ENCODE measurements at places on chromosomes 7 and 10.

DNA sequence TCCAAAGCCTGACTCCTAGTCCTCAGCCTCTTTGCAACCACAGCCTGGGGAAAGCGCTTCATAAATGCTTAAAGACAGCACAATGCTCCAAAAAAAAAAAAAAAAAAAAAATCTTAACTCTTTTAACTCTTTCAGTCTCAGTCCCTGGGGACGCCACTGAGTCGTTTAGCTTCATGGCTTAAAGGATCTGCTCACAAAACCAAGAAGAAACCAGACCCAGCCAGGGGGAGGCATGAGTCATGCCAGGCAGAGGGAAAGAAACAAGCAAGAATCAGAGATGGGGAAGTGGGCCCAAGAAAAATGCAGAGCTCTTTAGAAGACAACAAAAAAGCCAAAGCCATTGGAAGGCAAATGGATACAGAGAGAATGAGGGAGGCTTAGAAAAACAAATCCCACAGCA lies 32.5 kb upstream of the DOCK1 start:
- no peak for DNase-seq

- DNase-seq: no peak
These were observed 3.5 kb downstream of the FASTK start for GRCh38 chr7:151076863-151077704.

- no peak for DNase-seq
These were observed 93.2 kb upstream of the SAMD8 start for GRCh38 chr10:75018251-75018650.

DNA sequence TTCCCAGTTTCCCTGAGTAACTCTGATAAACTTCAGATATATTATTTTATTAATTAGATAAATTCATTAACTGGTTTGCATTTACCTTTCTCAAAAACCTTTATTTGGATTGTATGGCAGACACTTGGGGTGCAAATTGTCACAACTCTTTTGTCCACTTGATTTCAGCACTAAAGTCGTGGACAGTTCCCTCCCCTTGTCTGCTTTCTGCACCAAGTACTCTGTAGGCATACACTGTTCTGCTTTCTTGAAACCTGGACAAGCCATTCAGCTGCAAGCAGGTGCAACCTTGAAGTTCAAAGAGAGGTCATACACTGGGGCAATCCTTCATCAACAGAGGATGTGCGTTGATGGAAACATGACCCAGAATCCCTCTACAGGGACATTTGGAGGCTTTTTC lies 162.9 kb downstream of the ARL5B start:
- no peak for DNase-seq

DNA sequence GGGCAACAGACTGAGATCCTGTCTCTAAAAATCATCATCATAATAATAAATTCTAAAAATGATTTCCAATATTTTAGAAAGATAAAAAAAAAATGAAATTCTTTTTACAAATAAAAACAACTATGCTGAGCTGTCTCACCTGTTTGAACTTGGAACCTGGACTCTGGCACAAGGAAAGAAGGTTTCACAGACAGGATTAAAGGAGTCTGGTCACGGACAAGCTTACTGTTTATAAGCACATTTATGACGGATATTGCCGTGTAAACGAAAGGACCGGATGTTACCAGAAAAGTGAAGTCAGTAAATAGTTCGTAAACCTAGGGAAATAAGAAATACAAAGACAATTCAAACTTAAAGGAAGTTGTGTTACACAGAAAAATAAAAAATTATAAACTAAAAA lies 70.2 kb downstream of the KIAA1549 start:
- no peak for DNase-seq

DNA sequence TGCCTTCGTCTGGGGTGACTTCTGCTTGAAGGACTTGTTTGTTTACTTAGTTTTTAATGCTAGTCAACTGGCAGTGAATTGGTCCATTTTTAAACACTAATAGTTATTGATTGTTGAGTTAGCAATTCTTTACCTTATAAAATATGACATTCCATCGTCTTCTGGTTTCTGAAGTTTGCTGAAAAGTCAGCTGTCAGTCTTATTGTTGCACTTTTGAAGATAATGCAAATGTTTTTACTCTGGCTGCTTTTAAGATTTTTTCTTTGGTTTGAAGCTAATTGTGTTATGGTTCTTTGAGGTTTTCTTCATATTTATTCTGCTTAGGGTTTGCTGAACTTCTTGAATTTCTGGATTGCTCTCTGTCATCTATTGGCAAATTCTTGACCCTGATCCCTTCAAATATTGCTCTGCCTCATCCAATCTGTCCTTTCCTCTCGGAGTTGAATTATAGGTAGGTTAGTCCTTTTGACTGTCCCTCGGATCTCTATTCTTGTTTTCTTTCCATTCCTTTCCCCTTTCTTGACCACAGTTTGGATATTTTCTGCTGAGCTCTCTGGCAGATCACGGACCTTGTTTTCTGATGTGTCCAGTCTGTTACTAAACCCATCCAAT lies 24.2 kb downstream of the MGMT start:
- DNase-seq: peak; percentile 9

DNA sequence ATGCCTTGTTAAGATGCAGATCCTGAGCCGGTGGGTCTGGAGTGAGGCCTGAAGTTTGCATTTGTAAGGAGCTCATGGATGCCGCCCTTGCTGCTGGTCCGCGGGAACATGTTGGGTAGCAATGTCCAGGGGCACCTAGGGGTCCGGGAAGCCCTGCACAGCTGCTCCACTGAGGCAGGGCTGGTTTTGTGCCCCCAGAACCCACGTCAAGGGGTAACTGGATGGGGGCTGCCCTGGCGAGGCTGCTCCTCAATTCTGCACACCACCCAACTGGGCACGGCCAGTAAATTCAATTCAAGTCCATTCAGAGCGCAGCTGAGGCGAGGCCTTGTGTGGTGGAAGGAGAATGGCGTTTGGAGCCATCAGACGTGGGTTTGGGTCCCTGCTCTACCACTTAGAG lies 246.3 kb upstream of the PITRM1 start:
- no peak for DNase-seq

DNA sequence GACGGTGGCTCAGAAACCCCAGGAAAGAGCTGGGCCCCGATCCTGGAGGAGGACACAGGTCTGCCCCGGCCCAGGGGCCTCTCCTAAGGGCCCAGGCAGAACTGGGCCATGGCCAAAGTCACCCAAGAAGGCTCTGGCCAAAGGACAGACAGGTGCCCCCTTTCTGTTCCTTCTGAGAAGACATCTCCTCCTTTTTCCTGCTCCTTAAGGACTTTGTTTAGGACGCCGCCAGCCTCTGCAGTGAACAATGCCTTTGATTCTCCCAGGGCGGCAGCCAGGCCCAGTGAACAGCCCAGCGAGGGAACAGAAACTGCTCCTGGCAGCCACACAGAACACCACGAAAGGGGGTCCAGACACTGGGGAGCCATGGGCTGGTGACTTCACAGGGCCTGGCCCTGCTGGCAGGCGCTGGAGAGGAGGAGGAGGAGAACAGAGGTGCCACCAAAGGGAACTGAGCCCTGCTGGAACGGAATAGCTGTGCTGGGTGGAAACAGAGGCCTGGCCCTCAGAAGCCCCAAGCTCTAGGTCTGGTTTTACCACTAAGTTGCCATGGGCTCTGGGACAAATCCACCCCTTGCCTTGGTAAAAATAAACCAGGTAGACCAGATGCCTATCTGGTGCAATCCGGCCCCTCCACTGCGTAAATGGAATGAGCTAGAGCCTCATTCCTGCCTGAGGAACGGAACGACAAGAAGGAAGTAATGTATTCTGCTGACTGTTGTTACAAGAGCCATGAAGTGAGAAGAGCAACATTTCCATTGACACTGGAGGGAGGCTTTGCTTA lies 163.3 kb upstream of the RHEB start:
- no peak for DNase-seq

GRCh38 chr10:97412891-97413304 lies 11.8 kb upstream of the RRP12 start:
- no peak for DNase-seq

GRCh38 chr7:99380823-99381663 lies 6.5 kb downstream of the ARPC1B start:
- no peak for DNase-seq

DNA sequence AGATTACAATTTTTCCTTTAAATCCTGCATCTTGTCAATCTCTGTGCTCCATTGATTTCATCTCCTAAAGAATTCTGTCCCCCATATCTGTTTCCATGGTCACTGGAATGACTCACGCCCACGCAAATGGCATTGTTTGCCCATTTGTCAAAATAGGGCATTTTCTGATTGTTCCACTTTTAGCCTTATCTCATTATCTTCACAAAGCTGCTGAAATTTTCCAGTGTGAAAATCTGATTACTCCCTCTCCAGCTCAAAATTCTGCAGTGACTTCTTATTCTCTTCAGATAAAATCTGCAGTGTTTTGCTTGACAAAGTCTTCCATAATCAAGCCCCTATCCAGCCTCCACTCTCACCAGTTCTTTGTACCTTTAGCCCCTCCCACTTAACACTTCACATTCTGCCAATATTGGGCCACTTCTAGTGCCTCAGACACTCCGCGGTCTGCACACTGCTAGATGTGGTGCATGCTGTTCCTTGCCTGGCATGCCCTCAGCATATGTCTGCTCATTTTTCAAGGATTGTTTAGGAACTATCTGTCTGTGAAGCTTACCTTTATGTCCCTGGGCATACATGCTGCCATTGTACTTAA lies 33.9 kb upstream of the CTTNBP2 start:
- DNase-seq: no peak

DNA sequence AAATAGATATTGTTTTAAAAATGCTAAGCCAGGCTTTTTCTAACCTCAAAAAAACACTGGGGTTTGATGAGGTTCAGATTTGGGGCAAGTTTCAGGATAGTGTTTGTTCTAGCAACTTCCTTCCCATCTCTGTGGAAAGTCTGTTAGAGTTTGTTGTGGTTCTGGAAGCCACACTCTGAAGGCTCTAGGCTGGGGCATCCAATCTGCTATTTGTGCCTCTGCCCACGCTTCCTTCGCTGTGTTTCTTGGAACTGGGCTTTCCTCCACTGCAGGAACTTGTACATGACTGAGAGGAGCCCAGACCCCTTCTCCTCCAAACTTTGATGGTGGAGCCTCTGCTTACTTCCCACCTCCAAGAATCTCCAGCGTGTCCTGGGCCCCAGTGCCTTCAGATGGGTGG lies 108.5 kb upstream of the SLC25A13 start:
- no peak for DNase-seq

- peak; percentile 78 for DNase-seq
These were observed 163.1 kb downstream of the ZNF438 start for GRCh38 chr10:30868611-30869010.

- no peak for DNase-seq
These were observed 19.9 kb upstream of the CCNY start for GRCh38 chr10:35316218-35316967.

Measured in NCI-H2171 (cell line).